ENCODE measurements at places on chromosomes 2 and 18. TPM values are rescaled to one million over a fixed set of nuclear protein-coding genes. Genes with fewer than 3 reads are reported as not detected.
A peak's percentile ranks its signal among the peaks of the same experiment; 100 is the strongest.

The BOLL gene
- not detected for total RNA-seq

The CFAP65 gene
- not detected for total RNA-seq

The PAIP2B gene
- total RNA-seq = 12.5 TPM

The WNT10A gene
- not detected for total RNA-seq

DNA sequence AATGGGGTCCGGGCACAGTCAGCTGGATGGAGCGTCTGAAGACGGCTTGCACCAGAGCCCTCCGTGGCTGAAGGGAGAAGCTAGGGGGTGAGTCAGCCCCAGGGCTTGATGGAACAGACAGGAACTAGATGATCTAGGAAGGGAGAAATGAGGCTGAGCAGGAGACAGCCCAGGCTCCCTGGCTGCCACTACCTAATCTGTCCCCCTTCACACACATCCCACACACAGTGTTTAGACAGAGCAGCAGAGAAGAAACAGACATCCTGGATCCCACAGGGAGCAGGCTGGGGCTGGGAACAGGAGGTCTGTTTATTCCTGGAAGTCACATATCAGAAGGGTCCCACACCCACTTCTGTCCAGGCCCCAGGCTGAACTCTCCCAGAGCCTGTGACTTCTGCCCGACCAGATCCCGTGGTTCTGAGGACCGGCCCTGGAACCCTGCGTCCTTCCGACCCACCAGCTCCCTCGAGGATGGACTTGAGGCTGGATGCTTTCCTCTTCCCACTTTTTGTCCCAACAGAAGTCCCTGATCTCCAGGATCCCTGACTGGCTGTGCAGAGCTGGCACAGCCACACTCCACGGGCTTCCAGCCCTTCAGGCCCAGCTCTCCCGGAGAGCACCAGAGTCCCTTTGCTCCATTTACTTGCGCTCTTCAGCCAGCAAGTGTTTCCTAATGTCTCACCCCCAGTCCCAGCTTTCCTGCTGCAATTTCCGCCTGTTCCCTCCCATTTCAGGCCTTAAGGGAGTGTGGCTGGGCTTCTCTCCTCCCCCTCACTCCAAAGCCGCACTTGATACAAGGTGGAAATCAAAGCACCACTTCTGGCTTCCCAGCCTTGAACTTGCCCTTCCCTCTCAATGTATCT is 1.5 kb upstream of the GPBAR1 start:
- peak; percentile 96 for DNase-seq

DNA sequence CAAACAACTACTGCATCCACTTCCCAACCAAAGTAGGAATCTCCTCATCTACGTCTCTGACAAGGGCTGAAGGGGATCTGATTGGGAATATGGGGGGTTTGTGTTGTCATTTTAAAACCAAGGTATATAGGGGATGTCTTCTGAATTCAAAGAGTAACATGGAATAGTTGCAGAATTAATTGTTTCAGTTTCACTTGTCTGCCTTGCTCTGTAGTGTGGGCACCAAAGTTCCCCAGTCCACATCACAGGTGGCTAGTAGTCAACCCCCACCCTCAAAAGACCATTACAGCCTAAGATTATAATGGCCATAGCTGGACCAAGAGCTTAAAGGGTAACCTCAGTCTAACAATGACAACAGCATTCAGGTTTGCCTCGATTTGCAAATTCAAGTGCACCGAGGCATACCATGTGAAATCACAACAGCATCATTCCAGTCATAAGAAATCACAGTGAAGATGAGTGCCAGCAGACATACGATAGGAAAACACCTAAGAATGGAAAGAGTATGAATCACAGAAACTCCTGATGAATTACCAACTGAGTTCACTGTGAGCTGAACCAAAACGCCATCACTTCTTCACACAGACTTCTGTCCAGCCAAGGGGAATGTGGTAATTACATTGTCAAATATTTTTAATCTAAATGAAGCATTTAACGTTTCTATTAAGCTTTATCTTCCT is 52.4 kb downstream of the MYO5B start:
- no peak for DNase-seq

GRCh38 chr2:176284461-176285049 is 15.3 kb downstream of the MTX2 start:
- DNase-seq = no peak

- DNase-seq = no peak
Measured at GRCh38 chr2:165003443-165004130, 48.3 kb upstream of the SLC38A11 start.

GRCh38 chr18:74116633-74117554 is 30.7 kb downstream of the FBXO15 start:
- DNase-seq = no peak

DNA sequence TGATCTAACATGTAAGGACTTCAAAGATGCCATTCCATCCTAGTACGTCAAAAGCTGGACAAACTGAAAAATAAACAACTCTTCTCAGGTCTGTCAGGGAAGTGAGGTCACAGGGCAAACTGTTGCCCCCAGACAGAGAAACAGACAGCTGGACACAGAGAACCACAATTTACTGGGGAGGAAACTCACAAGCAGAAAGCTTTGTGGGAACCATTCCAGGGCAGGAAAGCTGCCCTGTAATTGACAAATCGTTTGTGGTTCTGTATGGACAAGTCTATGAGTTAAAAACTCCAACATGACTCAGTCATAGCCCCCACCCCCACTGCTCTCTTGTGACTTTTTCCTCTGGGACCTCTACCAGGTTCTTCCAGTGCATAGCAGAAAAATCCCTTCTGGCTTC is 28.4 kb downstream of the MCEE start:
- no peak for DNase-seq

- no peak for DNase-seq
Measured at GRCh38 chr2:70425682-70426301, 123.9 kb upstream of the FAM136A start.

DNA sequence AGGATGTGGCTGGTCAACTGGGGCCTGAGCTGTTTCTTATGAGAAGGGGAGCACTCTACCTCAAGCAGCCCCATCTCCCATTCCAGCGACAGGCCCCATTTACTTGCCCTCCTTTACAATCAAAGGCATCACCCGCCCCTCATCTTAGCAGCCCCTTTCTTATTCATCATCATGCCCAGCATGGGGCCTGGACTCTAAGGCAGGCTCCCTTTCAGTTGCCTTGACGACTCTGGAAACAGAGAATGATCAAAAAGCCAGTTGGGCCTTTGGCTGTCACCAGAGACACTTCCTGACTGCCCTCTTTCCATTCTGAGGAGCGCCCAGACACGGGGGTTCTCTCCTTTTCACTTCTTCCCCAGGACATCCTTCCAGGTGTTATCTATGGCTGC is 11.2 kb downstream of the CELF4 start:
- no peak for DNase-seq

DNA sequence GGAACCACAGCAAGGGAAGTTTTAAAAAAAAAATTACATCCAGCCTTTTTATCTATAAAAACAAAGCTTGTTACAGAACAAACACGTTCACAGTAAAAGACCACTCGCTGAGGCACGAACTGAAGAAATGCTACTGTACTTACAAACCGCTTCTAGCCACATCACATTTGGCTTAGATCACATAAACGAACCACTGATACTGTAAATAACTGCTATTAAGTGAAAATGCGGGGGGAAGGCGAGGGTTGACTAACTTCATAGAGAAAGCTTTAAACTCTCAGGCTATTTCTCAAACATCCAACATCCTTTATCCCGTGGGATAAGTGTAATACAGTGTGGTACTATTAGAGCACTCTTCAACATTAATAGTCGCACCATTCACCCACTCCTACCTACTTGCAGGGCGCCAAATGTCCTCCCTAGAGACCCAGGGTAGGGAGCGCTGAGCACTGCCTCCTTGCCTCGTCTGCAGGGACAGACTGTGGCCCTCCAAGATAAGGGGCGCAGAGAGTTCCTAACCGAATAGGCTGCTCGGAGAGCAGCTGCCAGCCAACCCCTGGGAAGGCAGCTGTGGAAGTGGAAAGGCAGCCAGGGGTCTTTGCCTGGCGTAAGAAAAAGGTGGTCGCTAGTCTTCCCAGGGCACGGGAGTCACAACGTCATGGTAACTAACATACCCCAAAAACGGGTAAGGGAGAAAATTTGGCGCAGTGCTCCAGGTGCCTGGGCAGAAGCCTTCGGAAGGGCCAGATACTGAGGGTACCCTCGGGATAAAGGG is 854 bp downstream of the GPR155 start:
- peak; percentile 69 for DNase-seq
